ENCODE measurements at places on chromosomes 3 and 15. TPM values are rescaled to one million over a fixed set of nuclear protein-coding genes. Genes with fewer than 3 reads are reported as not detected.

IGDCC3 gene
- 30.1 TPM for polyA plus RNA-seq

CHRNA3 gene
- polyA plus RNA-seq = not detected

ACKR4 gene
- polyA plus RNA-seq = 0.07 TPM

UPK1B gene
- polyA plus RNA-seq = not detected

CTNNB1 gene
- 398 TPM for polyA plus RNA-seq

SCN11A gene
- 0.13 TPM for polyA plus RNA-seq

GRCh38 chr3:40339871-40340270 lies 30.4 kb downstream of the EIF1B start:
- DNase-seq = no peak

DNA sequence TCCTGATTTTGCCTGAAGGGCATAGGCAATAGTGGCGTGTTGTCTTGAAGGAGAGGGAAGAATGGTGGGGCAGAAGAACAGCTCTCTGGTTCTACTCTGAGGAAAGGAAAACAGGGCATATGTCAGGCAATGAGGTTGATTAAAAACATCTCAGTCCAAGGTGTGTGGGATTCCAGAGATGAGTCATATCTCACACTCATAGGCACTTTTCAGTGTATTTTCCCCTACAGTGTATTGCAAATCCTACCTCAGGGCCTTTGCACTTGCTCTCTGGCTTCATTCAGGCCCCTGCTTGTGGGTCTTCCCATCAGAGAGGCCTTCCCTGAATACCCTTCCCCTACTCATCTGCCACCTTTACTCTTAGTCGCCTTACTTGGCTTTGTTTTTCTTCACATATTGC lies 107.8 kb downstream of the SLCO3A1 start:
- no peak for DNase-seq

DNA sequence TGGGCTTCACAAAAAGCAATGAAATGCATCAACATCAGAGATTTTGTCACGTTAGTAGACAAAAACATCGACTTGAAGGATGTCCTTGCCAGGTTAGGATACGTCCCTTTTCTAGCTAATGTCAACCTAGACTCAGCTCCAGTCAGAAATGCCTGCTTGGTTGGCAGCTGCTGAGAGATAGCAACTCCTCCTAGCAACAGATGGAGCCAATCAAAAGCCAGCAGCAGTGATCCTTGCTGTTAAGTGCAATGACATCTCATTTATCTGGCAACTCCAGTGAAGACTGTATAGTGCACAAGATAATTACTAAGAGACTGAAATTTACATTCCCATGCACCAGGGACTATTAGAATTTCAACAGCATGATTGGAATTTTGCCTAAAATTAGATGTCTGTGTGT lies 424.1 kb downstream of the FGF12 start:
- DNase-seq = no peak

DNA sequence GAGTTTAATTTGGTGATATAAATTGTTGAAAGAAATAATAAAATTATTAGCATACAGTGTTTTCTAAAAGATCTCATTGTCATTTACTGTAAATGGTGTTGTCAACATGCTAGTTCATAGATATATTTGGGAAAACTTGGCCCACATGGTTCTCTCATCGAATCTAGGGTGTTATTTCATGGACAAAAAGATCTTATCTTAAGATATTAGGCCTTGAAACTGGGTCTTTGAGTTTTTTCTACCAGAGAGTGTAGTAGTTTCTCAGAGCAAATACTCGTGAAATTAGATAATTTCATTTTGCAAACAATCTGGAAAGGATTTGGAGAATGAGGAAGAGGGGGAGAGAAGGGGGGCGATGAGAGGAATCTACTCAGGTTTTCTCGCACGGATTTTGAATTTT lies 107.9 kb downstream of the MEIS2 start:
- no peak for DNase-seq

GRCh38 chr15:42137461-42138261 lies 18.8 kb downstream of the PLA2G4F start:
- peak; percentile 48 for DNase-seq

DNA sequence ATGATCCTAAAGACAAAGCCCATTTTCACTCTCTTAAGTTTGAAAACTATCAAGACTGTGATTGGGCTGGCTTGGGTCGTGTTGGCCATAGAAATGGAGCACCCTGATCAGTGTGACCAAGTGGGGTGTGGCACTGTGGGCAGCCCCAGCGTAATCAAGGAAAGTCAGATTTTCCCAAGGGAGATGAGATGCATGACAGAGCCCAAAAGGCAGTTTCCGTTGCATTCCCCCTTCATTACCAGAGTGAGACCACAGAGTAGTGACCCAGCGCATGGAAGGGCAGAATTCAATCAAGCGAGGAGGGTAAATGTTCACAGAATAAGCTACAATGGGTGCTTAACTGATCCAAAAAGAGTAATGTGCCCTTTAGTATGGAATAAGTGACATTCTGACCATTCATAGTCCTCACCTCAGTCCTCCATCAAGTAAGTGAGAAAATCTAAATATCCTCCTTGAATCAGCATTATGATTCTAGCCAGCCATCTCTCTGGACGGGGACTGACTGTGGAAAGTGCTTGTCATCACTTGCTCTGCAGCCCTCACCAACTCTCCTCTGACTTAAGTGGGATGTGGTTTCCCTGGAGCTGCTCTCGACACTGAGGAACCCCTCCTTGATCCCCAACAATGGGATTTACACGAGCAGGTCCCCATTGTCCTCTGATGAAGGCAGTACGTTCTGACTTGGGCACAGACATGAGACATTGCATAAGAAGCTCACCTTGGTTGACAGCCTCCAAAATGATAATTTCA lies 430.5 kb downstream of the OCA2 start:
- no peak for DNase-seq

GRCh38 chr3:172333692-172334457 lies 114.4 kb downstream of the GHSR start:
- no peak for DNase-seq

- DNase-seq = no peak
Observed at GRCh38 chr3:150000641-150001040, 29.9 kb upstream of the PFN2 start.

DNA sequence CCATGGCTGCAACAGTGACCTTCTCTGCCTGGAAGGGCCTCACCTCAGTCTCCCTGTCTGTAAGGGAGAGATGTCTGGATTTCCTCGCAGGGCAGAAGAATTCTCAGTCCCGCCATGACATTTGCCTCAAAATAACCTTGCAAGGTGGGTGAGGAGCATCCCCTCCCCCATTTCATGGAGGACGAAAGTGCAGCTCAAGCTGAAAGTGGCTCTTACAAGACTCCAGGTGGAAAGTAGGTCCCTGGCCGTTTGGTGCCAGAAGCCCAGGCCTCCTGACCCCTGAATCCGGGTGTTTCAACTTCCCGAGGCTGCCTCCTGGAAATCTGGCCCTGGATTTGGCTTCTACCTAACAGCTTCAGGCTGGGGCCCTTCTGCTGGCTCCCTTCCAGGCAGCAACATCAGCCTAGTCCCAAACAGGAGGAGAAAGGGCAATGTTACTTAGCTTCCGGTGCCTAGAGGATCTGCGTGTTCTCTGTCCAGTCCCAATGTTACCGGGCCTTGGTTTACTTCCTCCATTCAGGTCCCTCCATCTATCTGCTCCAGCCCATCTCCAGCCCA lies 769 bp upstream of the CSPG4 start:
- DNase-seq = no peak

- peak; percentile 98 for DNase-seq
Observed at GRCh38 chr3:190345027-190345821, 23.0 kb upstream of the CLDN1 start.

DNA sequence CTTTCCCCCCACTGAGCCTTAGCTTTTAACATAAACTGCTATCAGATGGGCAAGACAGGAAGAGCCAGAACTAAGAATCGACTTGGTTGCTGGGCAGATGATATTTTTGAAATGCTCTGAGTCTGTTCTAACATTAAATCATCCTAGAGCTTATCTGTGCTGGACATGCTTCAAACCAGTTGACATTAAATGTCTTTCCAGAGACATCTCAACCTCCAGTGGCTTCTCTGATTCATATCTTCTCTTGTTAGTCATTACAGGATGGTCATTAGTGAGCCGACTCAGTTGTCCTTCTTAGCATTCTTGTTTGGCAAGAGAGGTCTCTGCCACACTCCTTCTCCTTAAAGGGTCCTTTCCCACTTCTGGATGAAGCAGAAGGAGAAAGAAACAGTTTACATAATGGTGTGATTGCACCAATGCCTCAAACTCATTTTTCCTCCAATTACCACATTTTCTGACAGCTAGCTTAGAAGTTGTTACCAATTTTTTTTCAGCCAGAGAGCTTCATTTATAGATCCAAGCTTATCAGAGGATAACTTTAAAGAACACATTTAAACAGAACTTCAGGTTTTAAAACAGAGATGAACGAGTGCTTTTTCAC lies 21.7 kb upstream of the SYN2 start:
- no peak for DNase-seq

DNA sequence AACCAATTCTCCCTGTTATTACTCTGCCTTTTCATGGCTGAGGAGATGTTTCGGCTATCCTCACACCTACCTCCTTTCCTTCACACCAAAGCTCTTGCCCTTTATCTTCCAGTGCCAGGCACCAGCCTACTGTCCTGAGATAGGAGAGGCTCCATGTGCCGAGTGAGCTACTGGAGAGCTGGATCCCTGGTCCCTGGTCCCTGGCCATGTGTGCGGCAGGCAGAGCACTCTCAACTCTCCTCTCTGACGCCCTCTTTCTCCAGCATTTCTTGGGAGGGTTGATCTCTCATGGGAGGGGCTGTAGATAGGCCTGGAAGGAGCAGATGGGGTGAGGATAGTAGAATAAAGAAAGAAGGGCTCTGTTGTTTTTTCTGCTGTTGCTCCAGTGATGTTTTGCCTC lies 277.1 kb upstream of the UMPS start:
- no peak for DNase-seq

- no peak for DNase-seq
Observed at GRCh38 chr15:64263567-64263966, 92.4 kb downstream of the CSNK1G1 start.

DNA sequence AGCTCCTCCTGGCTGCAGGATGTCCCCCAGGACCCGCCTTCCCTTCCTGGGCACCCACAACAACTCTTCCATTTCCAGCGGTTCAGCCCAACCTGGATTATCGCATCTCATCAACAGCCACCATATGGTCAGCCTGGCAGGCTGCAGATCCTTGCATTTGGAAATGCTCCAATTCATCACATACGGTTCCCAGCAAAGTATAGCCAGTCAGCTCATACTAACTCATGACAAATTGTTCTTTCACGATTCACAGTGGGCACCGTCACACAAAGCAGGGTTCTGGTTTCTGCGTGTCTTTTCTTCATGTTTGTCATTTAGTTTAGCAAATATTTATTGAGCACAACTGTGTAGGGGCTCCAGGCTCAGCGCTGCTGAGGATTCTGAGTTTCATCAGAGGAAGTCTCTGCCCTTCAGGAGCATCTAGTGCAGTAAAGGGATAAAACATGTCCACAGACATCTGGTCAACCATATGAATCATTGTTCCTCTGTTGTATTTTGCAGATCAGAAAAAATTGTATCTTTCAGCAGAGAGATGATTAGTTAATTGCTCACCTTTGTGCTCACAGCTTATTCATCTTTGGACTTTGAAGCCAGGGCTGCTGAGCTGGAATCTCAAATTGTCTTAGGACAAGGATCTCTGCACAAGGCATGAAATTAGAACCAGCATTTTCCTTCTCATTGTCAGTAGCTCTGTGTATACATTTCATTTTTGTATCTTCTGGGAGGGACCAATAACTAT lies 125.1 kb downstream of the GABRG3 start:
- no peak for DNase-seq

DNA sequence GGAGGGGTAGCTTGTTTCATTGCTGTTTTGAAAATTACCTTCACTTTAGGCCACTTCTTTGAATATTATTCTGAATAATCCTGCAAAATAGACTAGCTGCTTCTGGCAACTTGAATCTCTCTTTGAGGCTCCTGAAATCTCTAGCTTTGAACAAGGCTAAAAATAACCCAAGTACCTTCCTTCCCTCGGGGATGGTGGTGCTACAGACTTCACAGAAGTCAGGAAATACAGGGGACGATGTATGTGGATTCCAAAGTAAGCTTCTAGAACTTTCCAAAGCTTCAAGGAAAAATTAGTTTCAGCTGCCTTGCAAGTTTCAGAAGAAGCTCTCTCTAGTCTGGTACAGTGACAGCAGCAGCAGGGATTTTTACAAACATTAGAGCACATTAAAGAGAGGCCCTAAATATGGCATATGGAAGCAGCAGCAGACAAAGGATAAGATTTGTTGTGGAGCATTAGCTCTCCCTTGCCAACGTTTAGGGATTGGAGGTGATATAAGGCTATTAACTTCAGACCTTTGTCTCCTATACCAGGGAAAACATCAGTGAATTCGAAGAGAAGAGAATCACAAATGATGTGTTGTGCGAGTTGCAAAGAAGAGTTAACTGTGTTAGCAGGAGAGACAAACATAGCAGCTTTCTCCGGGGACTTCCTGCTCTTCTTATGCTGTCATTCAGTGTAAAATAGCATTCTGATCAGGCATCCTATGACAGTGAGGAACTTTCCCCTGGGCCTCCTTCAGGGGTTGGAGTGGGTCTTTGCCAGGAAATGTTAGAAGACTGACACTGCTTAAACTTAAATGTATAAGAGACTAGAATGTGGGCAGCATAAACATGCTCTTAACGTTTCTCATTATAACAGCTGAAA lies 783.0 kb upstream of the ARPP21 start:
- no peak for DNase-seq

DNA sequence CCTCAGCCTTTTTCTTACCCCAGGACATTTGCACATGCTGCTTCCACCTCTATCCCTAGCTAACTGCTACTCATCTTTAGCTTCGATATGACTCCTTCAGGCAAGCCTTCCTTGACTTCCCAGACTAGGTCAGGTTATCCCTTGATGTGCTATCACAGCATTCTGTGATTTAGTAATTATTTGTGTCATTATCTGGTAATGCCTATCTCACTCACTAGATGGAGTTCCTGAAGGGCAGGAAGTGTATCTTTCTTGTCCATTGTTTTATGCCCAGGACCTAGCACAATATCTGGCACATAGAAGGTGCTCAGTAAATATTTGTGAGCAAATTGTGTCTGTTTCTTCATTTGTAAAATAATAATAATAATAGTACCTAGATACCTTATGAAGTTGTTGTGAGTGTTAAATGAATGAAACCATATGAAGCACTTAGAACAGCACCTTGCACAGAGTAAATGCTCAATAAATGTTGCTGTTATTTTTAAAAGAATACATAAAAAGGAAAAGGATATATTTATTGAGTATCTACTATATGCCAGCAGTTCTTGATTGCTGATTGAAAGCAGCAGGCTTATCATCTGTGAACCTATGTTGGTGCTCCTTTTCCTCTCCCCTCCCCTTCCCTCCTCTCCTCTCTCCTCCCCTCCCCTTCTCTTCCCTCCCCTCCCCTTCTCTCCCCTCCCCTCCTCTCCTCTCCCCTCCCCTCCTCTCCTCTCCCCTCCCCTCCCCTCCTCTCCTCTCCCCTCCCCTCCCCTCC lies 31.5 kb downstream of the SQOR start:
- no peak for DNase-seq

GRCh38 chr3:113626503-113627371 lies 69.7 kb downstream of the USF3 start:
- DNase-seq = peak; percentile 61

GRCh38 chr3:15223685-15224572 lies 17.9 kb downstream of the CAPN7 start:
- DNase-seq = peak; percentile 63

GRCh38 chr3:4889896-4890295 lies 89.3 kb upstream of the BHLHE40 start:
- DNase-seq = peak; percentile 32

GRCh38 chr3:135994708-135995337 lies 29.3 kb downstream of the PPP2R3A start:
- DNase-seq = no peak

Measured in HepG2 (cell line).